Thoracic aorta (tissue), 2 donors: ENCODE measurements at places on chromosomes 13 and 19.
A peak's percentile ranks its signal among the peaks of the same experiment; 100 is the strongest.

DNA sequence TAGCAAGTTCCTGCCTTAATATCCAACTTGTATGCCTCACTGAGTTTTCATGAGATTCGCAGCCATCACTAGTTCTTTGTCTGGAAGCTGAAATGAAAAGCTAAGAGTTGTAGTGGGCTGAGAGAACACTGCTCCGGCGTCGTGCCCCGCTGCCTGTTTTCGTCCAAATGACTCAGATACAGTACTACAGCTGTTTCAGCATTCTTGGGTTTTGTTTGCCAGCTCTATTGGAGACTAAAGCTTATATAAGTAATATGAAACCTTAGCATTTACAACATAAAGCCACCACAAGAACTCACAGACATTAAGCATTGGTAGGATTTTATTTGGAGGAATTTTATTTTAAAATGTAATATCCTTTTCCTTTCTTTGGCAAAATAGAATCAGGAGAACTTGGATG, 299.7 kb downstream of the DLEU7 start:
- DNase-seq, result no peak

GRCh38 chr13:59531571-59532091, 632.1 kb downstream of the DIAPH3 start:
- peak; percentile 16 for DNase-seq

- no peak for DNase-seq
Measured at GRCh38 chr13:80462037-80462436, 121.1 kb upstream of the SPRY2 start.

DNA sequence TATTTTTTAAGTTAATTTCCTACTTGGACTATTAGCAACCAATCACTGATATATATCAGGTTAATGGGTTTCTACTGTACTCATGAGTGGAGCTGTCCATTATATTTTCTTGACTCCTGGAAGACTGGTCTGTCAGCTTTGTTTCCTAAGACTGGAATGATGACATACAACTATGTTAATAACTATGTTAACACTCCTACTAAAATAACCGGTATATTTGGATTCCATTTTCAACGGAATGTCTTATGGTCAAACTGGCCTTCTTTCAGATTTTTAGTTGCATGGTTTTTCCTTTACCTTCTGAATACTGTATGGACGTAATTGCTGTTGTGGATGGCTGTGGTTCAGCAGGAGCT, 45.8 kb upstream of the GPI start:
- no peak for DNase-seq

DNA sequence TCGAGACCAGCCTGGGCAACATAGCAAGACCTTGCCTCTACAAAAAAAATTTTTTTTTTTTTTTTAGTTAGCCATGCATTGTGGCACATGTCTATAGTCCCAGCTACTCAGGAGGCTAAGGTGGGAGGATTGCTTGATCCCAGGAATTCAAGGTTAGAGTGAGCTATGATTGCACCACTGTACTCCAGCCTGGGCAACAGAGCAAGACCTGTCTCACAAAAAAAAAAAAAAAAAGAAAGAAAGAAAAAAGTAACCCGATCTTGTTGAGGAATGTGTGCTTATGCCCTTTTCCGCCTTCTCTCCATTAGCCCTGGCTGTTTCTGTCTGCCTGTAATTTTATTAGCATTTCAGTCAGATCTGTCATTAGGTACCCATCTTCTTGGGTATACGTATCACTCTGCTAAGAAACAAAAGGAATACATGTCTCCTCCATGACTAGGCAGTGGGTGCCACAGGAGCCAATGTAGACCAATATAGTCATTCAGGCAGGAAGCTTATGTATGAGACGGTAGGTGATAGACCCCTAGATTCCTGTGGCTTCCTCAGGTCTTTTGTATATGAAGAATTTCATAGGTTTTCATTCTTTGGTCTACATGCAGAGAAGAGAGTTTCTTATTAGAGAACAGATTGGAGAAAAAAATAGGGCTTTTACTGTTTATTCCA, 59.6 kb upstream of the NPAS1 start:
- DNase-seq, result no peak

GRCh38 chr13:27276188-27276587, 5.6 kb downstream of the RASL11A start:
- DNase-seq, result no peak

GRCh38 chr13:34886121-34886875, 55.8 kb upstream of the NBEA start:
- DNase-seq, result no peak

DNA sequence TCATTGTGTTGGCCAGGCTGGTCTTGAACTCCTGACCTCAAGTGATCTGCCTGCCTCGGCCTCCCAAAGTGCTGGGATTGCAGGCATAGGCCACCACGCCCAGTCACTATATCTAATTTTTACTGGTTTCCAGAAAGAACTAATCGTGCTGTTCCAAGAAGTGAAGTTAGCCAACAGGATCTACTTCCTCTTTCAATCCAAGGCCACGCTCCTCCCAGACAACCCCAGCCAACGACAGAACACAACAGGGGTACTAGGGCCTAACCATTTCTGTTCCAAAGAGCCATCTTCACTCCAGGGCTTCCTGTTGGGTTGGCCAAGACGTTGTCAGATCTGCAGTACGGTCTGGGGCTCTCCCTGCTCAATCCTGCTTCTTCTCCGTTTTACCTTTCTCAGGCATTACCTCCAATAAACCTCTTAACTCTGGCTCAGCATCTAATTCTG, 7.0 kb upstream of the LSM14A start:
- no peak for DNase-seq

GRCh38 chr13:71067165-71067815, 799.7 kb downstream of the DACH1 start:
- no peak for DNase-seq

DNA sequence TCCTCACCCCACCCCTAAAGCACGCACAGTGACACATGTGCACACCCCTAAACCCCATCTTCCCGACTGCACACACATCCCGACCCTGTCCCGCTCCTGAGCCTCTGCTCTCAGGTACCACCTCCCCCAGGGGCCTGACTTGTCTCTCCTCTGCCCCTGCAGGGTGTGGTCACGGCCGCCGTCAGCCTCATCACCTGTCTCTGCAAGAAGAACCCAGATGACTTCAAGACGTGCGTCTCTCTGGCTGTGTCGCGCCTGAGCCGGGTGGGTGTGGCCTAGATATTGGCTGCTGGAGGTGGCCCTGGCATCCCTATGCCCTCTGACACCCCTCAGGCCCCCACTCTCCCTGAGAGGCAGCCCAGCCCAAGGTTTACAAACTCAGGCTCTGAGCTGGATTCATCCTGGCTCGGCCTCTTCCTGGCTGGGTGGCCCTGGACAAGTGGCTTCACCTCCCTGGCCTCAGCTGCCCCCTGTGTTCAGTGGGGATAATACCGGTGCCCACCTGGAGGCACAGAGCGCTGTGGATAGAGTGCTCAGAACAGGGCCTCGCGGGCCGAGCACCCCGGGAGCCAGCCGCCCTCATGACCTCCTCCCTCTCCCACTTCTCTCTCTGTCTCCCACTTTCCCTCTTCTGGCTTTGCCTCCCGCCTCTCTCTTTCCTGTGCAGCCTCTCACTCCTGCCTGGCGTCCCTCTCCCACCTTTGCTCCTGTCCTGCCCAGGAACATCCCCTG, 20.1 kb downstream of the FUZ start:
- DNase-seq, result no peak

GRCh38 chr13:20303636-20304035, 71.5 kb upstream of the GJB6 start:
- DNase-seq, result no peak

DNA sequence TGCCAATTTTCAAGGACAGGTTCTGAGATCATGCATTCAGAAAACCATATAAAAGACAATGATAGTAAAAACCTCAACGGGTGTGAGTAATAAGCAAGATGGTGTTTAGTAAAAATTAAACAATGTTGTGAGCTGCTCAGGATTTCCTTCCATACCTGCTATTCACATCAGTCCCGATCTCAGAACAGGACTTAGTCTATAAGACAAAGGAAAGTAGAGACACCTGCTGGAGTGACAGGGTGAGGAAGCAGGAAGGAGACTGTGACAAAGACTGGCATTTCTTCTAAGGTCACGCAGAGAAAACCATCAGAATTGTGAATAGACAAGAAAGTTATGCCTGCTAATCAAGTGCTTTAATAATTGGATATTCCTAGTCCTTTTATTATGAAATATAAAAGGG, 648.0 kb downstream of the DACH1 start:
- no peak for DNase-seq

DNA sequence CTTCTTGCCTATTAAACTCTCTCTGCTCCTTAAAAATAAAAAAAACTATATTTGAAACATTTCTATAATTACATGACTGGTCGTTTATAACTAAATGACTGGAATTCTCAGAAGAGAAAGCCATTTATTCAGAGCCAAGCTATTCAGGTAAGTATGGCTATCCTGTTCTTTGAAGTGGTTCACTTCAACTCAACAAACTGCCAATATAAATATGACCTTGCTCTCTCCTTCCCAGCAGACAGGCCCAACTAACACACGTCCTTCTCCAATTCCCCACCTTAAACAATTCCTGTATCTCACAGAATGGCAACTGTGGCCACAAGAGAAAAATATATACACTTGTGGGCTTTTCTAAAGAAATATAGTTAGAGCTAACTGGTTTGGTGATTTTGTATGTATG, 153.9 kb downstream of the MIPEP start:
- DNase-seq, result no peak

- DNase-seq, result no peak
Measured at GRCh38 chr13:26929971-26930730, 169.6 kb upstream of the GPR12 start.

- no peak for DNase-seq
Measured at GRCh38 chr13:20446405-20446804, 79.3 kb downstream of the CRYL1 start.

- DNase-seq, result no peak
Measured at GRCh38 chr13:37950016-37950415, 80.4 kb upstream of the TRPC4 start.

- no peak for DNase-seq
Measured at GRCh38 chr13:65143920-65144319, 2086.2 kb downstream of the PCDH9 start.

DNA sequence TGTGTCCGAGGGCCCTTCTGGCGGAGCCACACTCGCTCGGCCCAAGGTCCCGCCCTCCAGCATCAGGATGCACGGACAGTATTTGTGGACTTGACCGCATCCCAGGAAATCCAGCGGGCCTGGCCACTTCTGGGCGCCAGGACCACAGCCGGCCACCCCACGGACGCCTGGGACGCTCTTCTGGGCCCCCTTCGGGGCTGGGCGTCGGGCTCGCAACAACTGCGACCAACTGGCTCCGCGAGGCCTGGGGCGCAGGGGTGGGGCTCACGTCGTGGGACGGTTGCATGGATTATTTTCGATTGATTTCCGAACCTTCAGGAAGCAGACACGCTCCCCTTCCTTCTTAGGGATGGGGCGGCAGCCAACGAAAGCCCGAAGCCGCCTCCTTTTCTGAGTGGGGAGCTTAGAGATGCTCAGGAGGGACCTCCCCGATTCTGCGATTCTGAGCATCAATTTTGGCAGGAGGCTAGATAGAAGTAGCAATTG, 521 bp upstream of the NUP58 start:
- DNase-seq, result no peak

GRCh38 chr13:42885325-42885724, 103.9 kb downstream of the FAM216B start:
- no peak for DNase-seq

- no peak for DNase-seq
Measured at GRCh38 chr13:48437371-48437770, 24.5 kb upstream of the LPAR6 start.

GRCh38 chr19:30151081-30151480, 209.0 kb downstream of the URI1 start:
- no peak for DNase-seq

DNA sequence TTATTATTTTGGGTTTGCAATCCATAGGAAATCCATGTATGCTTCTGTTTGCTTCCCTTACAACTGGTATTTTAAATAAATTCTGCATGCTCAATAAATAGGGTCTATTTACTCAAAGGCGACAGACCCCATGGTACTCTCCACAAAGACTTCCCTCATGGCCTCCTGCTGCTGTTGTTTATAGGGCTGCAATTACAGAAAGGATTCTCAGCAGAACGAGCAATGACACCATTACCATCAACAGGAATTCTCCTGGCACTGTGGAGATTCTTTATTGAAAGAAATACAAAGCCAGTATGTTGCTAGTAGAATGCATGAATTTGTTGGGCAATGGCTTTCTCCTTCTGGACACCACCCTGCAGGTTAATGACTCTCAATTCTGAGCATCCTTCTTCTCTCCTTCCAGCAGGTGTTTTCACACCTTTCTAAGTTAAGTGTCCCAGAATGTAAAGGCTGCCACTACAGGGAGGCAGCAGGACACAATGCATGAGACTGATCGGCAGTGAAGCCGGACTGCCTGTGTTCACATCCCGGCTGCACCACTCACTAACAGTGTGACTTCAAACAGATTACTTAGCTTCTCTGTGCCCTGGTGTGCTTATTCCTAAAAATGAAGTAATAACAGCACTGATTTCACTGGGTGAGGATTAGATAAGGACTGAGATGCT, 360.2 kb downstream of the DNAJC15 start:
- DNase-seq, result no peak

DNA sequence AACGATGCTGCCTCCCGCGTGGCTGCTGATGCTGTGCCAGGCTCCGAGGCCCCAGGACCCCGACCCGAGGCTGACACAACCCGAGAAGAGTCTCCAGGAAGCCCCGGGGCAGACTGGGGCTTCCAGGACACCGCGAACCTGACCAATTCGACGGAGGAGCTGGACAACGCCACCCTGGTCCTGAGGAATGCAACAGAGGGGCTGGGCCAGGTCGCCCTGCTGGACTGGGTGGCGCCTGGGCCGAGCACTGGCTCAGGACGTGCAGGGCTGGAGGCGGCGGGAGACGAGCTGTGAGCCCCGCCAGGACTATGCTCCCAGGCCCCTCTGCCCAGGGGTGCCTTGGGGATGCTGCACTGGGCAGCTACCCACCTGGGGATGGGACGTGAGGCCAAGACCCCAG, 10.7 kb downstream of the SIRT6 start:
- DNase-seq, result no peak

GRCh38 chr13:100131863-100132574, 43.1 kb downstream of the PCCA start:
- no peak for DNase-seq

- no peak for DNase-seq
Measured at GRCh38 chr19:8126008-8126407, 23.4 kb downstream of the FBN3 start.

DNA sequence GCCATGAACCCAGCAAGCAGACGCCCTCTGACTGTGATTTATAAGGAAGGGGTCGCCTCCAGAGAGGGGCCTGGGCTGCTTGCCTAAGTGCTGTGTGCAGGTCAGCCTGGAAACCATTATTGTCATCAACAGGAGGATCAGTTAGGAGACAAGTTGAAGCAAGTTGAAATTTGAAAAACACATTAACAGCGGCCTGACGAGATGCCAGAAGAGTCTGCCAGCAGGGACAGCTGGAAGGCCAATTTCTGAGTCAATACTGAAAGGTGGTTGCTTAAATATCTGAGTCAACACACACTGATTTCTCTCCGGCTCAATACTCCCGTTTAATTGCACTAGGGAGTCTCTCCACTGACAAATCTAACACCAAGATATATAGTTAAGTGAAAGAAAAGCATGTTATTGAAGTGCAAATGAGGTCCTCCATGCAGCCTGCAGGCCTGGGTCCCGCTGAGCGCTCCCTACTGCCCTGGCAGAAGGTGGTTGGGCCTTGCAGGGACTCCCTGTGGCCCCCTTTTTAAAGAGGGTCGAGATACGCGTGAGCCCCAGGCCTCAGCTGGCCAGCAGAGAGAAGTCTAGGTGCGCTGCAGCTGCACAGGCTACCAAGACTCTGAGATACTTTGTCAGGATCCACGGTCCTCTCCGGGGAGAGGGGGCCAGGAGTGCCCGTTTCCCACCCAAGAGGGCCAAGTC, 91.1 kb downstream of the RNASEH2B start:
- no peak for DNase-seq

GRCh38 chr13:27391471-27391870, 32.9 kb upstream of the GTF3A start:
- no peak for DNase-seq
